ENCODE measurements at places on chromosomes 13 and 19. TPM values are rescaled to one million over a fixed set of nuclear protein-coding genes. Genes with fewer than 3 reads are reported as not detected.

Gene POU2F2
- total RNA-seq = 1.0 TPM

Gene CEACAM3
- not detected for total RNA-seq

Gene ZNF626
- total RNA-seq = 13.3 TPM

Gene ZNF541
- total RNA-seq = not detected

Gene PLA2G4C
- 4.8 TPM for total RNA-seq

Gene CRLF1
- total RNA-seq = 17.0 TPM

Gene SLC17A7
- 0.34 TPM for total RNA-seq

Gene ZNF221
- 9.2 TPM for total RNA-seq

Gene TYK2
- 136 TPM for total RNA-seq

Gene ADGRE1
- total RNA-seq = not detected

DNA sequence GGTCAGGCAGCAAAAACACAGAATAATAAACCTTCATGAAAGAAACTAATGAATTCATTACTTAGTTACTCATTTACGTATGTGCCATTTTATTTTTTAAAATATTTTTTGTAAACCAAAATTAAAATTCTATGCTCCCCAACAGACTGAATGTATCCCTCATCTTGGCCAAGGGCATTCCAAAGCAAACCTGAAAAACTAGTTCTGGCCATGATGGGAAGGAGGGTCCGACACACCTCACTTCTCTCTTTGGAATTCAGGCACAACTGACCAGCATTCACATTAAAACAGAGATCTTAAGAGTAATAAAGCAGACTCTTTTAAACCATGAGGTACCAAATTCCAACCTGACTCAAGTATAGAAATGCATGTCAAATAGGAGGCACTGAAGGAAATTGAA lies 1576.9 kb upstream of the SPRY2 start:
- DNase-seq = no peak

DNA sequence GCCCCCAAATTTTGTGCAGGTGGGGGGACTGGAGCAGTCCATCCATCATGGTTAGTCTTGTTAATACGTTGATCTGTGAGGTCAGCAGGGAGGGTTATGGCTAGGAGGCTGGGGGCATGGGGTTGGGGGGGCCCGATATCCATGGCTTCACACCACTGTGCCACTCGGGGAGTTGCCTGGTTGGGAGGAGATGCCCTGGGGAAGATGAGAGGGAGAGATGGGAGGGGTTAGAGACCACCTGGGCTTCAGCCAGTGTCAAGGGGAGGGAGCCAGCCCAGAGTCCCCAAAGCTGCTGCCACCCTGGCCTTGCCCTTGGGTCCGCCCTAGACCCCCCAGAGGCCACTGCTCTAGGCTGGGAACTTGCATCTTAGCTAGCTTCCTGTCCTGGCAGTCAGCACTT lies 1.8 kb upstream of the DMPK start:
- DNase-seq = no peak

DNA sequence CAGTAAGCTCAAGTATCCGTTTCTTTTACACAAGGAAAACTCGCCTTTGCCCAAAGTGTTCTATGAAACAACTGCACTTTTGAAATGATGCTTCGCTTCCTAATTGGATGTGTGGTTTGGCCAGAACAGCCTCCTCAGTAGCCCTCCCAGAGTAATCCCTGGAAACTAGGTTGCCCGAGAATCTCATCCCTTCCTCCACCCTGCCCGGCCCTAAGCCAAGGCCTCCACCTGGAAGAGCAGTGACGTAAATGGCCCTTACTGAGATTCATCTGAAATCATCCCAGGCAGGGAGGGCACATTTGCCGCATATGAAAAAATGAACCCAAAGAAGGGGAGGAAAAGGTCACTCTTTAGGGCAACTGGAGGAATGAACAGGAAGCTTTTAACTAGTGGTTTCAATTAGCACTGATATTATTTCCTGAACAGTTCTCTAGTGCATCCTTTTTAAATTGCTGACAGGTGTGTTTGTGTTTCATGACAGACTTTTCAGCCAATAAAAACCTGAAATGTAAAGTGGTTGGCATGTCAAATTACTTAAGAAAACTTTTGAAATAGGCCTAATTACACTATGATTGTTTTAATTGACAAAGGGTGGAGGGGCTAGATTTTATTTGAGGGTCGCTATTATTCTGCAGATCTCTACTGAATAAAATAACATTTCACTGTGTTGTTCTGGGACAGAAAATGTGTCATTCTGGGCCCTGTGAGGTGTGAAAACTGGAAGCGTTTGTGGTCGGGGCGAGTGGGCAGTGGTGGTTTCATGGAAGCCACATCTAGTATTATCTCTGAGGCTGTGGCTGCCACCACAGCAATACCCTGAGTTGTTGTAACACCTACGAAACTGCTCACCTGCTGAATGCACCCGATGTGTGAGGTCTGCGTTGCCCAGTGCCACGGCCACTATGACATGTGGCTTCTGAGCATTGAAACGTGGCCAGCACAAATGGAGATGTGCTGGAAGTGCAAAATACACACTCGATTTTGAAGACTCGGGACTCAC lies 112.1 kb downstream of the ZIC5 start:
- no peak for DNase-seq

DNA sequence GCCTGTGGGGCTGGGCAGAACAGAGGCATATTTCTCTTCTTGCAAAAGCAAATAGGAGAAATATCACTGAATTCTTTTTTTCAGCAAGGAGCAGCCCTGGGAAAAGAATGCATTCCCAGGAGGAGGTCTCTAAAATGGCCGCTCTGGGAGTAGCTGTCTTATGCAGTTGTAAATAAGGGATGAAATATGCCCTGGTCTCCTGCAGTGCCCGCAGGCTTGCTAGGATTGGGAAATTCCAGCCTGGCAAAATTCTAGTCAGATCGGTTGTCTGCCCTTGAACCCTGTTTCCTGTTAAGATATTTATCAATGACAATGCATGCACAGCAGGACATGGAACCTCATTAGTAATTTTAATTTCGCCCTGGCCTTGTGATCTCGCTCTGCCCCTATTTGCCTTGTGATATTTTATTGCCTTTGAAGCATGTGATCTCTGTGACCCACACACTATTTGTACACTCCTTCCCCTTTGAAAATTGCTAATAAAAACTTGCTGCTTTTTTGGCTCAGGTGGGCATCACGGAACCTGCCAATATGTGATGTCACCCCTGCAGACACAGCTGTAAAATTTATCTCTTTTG lies 1993.2 kb downstream of the PCDH9 start:
- no peak for DNase-seq

DNA sequence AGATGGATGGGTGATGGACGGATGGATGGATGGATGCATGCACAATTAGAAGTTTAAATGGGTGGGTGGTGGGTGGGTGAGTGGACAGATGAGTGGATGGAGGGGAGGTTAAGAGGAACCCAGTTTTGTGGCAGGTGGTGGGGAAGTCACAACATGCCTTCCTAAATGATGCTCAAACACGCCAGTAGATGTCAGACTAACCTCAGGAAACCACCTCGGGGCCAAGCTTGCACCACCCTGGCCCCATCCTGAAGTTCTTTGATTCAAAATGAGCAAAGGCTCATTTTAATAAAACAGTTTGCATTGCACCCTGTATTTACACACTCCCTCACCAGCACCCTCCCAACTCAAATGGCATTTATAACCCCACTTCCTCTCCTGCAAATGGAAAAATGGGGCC lies 91.4 kb upstream of the CACNA1A start:
- DNase-seq = no peak

DNA sequence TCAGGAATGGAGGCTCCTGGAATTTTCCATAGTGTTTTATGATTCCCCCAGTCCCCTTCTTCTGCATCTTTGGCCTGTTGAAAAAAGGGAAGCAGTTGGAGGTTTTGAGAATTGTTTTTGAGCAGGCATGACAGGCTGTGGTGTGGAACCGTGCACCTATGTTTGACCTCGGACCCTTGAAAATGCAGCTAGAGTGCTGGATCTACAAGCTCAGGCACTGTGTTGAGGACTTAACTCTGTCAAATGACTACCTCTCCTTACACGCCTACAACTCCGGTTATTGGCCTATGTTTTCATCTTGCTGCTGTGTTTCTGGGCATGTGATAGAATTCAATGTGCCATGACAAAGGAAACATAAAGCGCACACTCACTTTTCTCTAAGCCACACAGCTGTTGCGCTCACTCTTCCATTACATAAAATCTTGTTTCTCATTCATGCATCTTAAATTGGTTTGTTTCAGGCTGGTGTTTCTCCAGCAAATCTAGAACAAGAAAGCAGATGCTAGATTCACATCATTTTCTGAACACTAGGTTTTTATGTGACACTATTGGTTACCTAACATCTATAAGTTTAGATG lies 616.6 kb downstream of the FGF9 start:
- DNase-seq = no peak

- DNase-seq = no peak
These were observed 1.8 kb upstream of the UBE2M start for GRCh38 chr19:58560007-58560887.

DNA sequence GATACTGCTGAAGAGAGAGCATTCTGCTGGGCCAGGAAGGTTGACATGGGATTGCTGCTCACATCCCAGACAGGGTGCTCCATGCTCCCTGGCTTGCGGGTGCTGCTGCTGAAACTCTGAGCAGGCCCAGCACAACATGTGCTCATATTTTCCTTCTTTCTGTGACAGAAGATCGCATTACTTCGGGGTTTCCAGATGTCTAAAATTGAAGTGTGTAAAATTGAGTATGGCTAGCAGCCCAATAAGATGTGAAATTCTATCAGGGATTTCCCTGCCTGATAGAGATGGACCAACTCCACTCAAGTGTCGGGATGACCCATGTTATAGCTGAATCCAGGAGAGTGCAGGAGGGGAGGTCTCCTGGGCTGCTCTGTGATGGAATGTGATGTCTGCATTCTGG lies 55.6 kb upstream of the KL start:
- DNase-seq = no peak

DNA sequence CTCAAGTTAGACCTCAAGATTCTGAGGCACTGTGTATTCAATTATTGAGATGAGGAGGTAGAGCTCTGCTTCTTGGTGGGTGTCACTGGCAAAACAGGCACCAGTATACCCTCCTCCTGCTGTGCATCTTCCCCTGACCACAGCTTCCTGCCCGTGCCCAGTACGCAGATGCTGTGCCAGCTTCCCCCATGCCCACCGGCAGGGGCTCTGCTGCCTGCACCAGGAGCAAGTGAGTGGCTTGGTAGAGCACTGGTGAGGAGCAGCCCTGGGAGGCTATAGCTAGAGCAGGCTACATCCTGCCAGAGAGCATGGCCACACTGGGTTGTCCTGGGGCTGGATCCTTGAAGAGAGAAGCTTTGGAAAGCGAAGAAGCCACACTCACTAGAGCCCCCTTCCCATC lies 21.0 kb upstream of the RNF17 start:
- peak; percentile 75 for DNase-seq

DNA sequence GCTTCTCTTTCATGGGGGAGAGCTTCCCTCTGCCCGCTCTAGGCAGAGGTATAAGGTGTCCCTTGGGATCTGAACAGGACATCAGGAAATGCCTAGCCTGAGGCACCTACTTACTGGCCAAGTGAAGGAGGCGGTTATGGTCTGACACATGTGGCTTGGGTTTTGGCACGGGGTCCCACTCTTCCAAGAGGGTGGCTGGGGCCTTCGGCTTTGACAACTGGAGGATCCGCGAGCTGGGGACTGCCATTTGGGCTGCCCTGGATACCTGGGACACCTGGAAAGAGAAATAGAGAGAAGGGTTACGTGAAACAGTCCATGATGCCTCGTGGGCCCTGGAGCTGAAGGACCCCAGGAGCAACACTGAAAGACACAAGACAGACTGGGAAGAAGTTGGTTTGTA lies 22.4 kb upstream of the MIER2 start:
- peak; percentile 65 for DNase-seq

GRCh38 chr13:104843401-104843800 lies 1692.1 kb downstream of the EFNB2 start:
- no peak for DNase-seq

GRCh38 chr13:112674412-112675365 lies 15.1 kb upstream of the ATP11A start:
- DNase-seq = no peak

DNA sequence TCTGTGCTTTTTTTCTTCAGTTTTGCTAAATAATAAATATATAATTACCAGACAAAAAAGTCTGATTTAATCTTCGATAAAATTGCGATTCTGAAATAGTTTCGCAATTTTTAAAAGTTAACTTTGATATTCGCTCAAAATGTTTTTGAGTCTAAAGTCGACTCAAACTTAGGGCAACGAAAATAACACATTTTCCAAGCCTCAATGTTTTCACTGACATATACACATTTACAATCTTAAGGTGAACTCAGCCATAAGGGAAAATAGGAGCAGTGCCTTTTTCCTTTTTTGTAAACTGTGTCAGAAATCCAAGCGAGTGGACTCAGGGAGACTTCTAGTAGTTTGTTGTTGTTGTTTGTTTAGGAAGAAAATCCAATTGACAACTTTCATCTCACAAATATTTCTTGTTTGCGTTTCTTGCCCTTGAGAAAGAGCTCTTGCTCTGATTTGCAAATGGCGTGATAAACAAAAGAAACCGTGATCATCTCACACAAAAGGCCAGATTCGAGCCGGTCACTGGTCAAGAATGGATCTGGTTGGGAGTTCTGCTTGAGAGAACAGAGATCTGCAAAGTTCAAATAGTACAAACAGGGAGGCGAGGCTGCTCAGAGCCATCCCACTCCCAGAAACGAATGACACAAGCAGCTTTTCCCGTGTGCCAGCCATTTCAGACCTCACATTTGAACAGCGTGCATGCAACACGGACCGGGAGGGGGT lies 2.1 kb downstream of the SOX21 start:
- DNase-seq = peak; percentile 15

DNA sequence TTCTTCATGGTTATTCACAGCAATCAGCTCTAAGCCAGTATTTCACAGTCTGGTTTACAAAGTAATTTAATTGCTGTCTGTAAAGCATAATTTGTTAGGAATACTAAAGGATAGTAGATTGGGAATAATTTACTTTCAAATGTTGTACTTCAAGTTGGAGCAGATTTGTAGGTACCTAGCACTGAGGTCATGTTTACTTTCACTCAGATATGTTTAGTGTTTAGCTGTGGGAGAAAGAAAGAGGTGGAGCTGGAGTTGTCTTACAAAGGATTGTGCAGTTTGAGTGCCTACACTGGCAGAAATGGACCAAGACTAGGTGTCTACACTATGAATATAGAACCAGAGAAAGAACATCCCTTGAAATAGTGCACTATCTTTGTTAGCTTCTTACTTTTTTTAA lies 464.6 kb downstream of the PCDH9 start:
- no peak for DNase-seq

- no peak for DNase-seq
These were observed 22.5 kb upstream of the ALOX5AP start for GRCh38 chr13:30712536-30713532.

GRCh38 chr13:23323946-23324709 lies 109.4 kb downstream of the SACS start:
- DNase-seq = no peak

Data from osteocyte (in vitro differentiated cells).